HCT116 (cell line): ENCODE measurements at places on chromosomes 11 and 22. TPM values are rescaled to one million over a fixed set of nuclear protein-coding genes. Genes with fewer than 3 reads are reported as not detected.

SHISA8 gene
- 13.9 TPM for total RNA-seq

HBG2 gene
- total RNA-seq, result 48.1 TPM

BEST1 gene
- 2.3 TPM for total RNA-seq

BATF2 gene
- total RNA-seq, result 2.1 TPM

HEPN1 gene
- not detected for total RNA-seq

C11orf52 gene
- 4.6 TPM for total RNA-seq

GRCh38 chr11:20407344-20407743 lies 19.8 kb downstream of the PRMT3 start:
- no peak for DNase-seq
- H3K27me3 ChIP-seq, result no peaks in the 10 kb centered on the region
- H3K4me3 ChIP-seq, result no peak overlapping the region
- H3K27ac ChIP-seq, result no peak overlapping the region

DNA sequence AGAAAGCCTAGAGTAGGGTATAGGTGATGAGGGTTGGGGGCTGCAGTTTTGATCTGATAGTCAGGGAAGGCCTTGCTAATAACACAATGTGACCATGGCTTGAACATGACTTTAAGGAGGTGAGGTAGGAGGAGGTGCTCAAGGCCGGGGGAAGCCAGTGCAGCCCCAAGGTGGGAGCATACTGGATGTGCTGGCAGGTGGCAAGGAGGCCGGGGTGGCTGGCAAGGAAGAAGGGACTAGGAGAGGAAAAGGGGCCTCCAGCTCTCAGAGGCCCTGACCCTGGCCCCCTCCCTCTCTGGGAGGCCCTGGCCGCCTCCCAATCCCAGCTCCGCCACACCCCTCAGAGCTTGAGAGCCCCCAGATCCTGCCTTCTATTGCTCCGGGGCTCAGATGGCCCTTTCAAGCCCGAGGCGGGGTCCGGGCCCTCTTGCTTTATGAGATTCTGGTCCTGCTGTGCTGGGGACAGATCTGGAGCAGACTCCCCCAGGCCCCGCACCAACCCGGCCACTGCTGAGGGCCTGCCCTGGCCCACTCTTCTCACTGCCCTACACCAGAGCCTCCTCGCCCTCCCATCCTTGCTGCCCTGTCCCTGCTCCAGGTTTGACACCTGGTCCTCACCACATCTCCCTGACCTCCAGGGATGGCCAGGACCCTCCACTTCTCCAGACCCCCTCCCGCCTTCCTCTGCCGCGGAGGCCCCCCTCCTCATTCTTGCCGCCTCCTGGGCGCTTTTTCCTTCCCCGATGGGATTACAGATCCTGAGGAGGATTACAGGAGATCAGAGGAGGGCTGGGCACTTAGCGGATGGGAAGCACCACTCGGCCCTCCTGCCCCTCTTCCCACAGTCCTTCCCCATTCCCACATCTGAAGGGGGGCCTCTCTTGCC lies 1.8 kb downstream of the PITPNM1 start:
- no peak for DNase-seq
- H3K27ac ChIP-seq, result peak overlapping the region; percentile 93
- H3K4me1 ChIP-seq, result peaks cover 35% of the 10 kb centered on the region
- H3K36me3 ChIP-seq, result peaks cover 10% of the 10 kb centered on the region

DNA sequence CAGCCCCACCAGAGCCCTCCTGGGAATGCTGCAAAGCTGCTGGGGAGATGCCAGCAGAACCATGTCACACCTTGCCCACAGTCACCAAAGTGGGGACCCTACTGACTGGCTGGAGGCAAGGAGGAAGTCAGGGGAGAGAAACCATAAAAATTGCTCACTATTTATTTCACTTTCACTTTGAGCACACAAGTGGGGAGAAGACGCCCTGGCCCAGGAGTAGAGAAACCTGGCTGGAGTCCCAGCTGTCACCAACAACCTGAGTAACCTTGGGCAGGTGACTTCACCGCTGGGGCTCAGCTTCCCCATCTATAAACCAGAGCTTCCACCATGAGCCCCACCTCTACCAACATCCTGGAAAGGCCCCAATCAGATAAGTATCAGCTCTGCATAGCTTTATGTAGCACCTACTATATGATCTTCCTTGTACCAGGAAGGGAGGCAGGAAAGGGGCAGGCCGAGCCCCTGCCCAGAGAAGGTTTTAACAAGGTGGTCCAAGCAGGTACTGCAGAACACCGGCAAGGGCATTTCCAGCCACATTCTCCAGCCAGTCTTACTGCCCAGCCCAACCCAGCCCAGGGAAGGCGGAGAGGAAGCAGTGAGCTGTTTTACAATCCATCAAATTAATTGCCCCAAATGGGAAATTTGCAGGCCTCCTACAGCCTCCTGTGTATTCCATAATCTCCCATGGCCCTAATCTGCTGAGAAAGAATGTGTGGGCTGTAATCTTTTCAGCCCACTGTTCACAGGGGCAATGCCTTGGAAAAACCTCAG lies 27.6 kb downstream of the PLEKHA7 start:
- H3K27ac ChIP-seq, result no peak overlapping the region
- no peaks in the 10 kb centered on the region for H3K27me3 ChIP-seq
- DNase-seq, result no peak
- H3K36me3 ChIP-seq, result no peaks in the 10 kb centered on the region
- no peak overlapping the region for H3K4me3 ChIP-seq
- peaks cover 25% of the 10 kb centered on the region for H3K4me1 ChIP-seq

DNA sequence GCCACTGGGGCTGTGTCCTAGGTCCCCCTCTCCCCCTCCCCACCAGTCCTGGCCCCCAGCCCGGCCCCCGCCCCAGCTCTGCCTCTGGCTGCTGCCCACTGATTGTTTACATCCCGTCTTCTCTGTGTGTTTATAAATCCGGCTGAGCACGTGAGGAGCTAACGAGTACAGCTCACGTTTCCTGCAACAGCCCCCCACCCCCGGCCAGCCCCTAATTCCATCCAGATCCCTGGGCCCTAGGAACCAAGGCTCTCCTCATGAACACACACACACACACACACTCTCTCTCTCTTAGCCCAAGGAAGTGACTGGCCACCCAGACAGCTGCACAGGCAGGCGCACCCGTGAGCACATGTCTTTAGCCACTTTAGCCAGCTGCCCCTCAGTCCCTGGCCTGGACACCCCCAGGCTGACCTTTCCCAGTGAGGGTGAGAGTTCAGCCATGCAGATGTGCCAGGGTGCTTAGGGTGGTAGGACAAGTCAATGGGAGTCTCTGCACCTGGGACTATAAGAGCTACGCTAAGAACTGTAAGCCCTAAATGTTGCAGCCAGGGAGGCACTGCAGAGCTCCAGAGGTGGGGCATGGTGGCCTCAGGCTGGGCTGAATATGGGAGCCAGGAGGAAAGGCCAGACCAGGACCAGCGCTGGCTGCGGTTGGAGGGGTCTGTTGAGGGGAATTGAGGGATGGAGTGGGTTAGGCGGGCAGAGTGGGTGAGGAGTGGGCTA lies 2.9 kb downstream of the CLCF1 start:
- peaks cover 25% of the 10 kb centered on the region for H3K4me1 ChIP-seq
- H3K27me3 ChIP-seq, result no peaks in the 10 kb centered on the region
- no peak for DNase-seq
- H3K27ac ChIP-seq, result peak overlapping the region; percentile 100; the same call in 1 of the 2 replicates

DNA sequence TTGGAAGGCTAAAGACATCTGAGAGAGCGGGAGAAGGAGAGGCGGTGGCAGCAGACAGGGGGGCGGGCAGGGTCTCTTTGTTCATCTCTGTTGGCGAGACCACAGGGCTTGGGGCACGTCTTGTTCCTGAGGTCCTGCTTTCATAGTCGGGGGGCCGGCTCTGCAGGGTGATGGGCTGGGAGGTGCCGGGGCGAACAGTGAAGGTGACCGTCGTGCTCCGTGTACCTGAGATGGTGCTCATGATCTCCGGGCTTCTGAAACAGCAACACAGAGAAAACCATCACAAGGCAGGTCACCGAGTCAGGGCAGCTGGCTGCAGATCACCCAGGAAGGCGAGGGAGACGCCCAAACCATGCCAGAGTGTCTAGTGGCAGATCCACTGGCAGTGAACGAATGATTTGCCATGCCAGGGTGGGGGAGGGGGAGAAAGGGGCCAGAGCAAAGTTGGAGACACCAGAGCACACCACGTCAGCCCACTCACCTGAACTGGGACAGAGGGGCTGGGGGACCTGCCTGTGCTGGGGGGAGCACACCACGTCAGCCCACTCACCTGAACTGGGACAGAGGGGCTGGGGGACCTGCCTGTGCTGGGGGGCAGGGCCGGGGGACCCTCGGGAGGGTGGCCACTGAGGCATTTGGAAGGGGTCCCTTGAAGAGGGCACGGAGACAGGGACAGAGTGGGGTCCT lies 75.0 kb downstream of the CTTN start:
- DNase-seq, result no peak
- no peaks in the 10 kb centered on the region for H3K36me3 ChIP-seq
- H3K27me3 ChIP-seq, result no peaks in the 10 kb centered on the region
- no peak overlapping the region for H3K27ac ChIP-seq

DNA sequence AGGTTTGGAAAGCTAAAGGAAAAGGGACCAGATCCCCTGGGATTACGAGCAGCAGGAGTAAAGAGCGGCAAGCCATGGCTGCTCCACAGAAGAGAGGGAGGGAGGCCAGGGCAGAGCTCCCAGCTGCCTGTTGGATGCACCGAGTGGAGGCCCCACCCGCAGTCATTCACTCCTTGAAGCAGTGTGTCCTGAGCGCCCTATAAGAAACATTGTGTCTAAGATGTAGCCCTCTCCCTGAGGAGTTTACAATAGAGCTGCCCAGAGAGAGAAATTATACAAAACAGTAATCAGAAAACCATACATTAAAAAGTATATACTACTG lies 54.7 kb upstream of the CSNK2A3 start:
- no peaks in the 10 kb centered on the region for H3K36me3 ChIP-seq
- peaks cover 7% of the 10 kb centered on the region; the same call in 1 of the 2 replicates for H3K4me1 ChIP-seq
- H3K4me3 ChIP-seq, result no peak overlapping the region
- no peak for DNase-seq
- H3K27ac ChIP-seq, result no peak overlapping the region
